Activated CD8-positive, alpha-beta memory T cell treated with anti-CD3 and anti-CD28 coated beads for 24 hours (primary cell): ENCODE measurements at places on chromosomes 5 and 9.

- no peak for DNase-seq
These were observed 726.9 kb downstream of the DNAH5 start for GRCh38 chr5:13217636-13218035.

GRCh38 chr5:126512451-126512850, 82.6 kb downstream of the ALDH7A1 start:
- no peak for DNase-seq

GRCh38 chr5:55218967-55219366, 8.1 kb downstream of the MCIDAS start:
- DNase-seq: no peak

DNA sequence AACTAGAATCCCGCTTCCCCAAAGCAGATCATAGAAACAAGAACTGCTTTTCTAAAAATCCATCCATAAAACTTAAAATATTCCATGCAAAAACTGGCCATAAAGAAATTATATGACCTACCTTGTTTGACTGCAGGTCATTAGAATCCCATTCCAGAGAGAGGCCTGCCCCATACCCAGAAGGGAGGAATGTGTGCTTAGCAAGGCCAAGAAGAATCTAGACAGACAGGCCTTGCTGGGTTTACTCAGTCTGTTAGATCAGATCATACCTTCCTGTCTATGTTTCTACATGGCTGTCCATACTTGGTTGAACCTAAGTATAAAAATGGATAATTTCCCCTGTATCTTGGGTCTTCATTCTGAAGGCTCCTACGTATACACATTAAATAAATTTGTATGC, 358.8 kb upstream of the TRPC7 start:
- DNase-seq: no peak

- no peak for DNase-seq
These were observed 10.8 kb downstream of the NOTCH1 start for GRCh38 chr9:136535070-136535469.

DNA sequence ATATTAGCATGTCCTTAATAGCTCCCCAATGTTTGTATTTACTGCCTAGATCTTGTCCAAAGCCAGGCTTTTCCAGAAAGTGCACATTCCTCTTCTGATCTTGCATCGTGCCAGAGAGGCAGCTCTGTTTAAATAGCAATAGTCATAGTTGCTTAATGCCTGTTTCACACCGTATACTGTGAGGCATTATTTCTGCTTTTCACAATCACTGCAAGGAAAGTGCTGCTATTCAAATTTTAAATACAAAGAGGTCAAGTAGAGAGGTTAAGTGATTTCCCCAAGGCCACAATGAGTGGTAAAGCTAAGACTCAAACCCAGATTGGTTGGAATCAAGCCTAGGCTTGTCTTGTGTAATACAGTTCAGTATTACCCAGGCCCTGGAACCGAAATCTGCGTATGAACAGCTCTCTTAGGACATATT, 153.6 kb downstream of the SNX18 start:
- DNase-seq: no peak

DNA sequence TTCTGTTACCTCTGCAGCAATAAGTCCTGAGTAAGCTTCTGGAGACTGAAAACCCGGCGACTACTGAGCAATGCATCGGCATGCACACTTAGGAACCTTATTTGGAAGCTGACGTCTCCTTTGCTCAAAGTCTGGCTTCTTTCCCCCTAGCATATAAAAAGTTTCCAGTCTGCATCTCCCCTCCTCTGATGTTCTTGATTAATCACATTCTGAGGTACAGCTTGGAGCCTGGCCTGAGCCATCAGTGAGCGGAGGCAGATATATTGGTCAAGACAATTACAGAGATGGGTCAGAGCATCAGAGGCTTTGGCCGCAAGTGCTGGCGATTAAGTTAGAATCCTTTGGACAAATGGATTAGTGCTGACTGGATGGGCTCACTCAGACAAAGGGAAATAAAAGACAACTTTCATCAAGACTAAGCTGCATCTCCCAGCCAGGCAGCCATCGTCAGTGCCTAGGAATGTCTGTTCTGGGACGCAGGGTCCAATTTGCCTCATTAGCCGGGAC, 140.7 kb downstream of the MTX3 start:
- no peak for DNase-seq

- no peak for DNase-seq
These were observed 197.9 kb downstream of the SH3GL2 start for GRCh38 chr9:17776735-17777134.

GRCh38 chr9:35311891-35312639, 150.3 kb downstream of the UNC13B start:
- no peak for DNase-seq

GRCh38 chr5:143892271-143892670, 80.3 kb downstream of the HMHB1 start:
- no peak for DNase-seq

- no peak for DNase-seq
These were observed 1211.1 kb upstream of the CDH18 start for GRCh38 chr5:21199087-21199486.

- DNase-seq: no peak
These were observed 5.9 kb downstream of the ITGA2 start for GRCh38 chr5:52995095-52995494.

DNA sequence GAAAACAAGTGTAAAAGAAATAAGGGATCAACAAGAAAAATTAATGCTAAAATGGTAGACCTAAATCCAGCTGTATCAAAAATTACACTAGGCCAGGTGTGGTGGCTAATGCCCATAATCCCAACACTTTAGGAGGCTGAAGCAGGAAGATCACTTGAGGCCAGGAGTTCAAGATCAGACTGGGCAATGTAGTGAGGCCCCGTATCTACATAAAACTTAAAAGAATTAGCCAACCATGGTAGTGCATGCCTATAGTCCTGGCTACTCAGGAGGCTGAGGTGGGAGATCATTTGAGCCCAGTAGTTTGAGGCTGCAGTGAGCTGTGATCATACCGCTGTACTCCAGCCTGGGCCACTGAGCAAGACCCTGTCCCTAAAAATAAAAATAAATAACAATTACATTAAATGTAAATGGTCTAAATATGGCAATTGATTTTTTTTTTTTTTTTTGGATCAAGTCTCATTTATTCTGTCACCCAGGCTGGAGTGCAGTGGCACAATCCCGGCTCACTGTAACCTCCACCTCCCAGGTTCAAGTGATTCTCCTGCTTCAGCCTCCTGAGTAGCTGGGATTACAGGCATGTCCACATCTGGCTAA, 4.2 kb upstream of the FAM151B start:
- DNase-seq: no peak

DNA sequence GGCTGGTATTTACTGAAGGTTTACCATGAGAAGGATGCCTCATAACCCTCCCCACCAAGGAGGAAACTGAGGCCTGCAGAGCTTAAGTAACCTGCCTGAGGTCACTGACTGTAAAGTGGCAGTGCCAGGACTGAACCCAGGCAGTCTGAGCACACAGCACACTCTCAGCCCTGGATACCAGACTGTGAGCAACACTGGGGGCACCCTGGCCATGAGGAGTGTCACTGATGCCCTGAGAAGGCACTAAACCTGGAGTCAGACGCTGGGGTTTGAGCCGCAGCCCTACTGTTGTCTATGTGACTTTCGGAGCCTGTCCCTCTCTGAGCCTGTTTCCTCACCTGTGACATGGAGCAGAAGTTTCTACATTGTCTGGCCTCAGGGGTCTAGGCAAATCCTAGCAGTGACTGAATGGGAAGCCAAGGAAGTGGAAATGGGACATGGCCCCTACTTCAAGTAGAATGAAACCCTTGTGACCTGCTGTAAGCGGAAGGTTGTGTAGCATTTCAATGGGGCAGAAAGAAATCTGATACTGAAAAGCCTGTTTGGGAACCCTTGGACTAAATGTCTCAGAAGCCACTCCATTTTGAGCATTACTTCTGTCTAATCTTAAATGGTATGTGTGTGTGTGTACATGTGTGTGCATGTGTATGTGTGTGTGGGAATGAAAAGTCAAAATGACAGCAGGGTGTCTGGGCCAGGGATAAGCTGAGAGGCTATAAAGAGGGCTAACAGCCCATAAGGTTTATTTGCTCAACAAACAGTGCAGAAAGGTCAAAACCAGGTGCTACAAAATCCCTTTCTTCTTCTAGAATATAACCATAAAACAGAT, 36.0 kb downstream of the B4GALT1 start:
- DNase-seq: no peak

DNA sequence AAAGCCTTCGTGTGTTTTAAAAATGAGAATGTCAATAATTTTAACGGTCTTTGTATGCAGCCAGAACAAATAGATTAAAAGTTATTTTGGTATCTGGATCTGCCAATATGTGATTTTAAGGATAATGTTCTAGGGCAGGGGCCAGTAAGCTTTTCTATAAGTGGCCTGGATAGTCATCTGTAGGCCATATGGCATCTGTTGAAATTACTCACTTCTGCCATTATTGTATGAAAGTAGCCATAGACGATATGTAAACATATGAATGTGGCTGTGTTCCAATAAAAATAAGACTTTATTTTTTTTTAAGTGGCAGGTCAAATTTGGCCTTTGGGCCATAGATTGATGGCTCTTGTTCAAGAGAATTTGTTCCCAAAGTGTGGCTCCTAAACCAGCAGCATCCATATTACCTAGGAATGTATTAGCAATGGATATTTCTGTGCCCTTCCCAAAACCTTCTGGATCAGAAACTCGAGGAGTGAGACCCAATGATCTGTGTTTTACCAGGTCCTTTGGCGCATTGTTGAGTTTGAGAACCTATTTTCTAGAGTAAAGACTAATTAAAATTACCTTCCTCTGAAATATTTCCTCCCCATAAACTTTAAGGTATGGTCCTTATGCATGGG, 55.9 kb downstream of the C6 start:
- no peak for DNase-seq

DNA sequence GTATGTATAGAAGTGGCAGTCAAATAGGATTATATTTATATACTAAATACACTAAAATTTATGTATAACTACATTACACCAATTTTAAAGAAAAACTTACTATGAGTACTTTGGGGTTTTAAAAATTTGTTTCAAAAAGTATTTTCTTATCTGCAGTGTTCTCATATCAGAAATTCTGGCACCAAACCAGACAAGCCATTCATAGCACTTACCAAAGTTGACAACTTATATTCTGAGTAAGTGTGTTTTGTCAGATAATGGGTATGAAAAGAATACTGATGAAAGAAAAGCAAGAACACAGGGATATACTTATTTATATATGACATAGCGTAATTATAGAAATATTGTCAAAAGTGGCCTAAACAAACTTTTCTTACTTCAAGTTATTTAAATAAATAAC, 67.5 kb downstream of the SPEF2 start:
- DNase-seq: no peak

GRCh38 chr9:34185778-34186551, 7.1 kb downstream of the UBAP1 start:
- DNase-seq: peak; percentile 7

- no peak for DNase-seq
These were observed 282.9 kb downstream of the SLF1 start for GRCh38 chr5:94901191-94901979.

GRCh38 chr9:129235931-129236331, 57.9 kb upstream of the IER5L start:
- peak; percentile 80 for DNase-seq

- no peak for DNase-seq
These were observed 77.0 kb upstream of the PITX1 start for GRCh38 chr5:135110785-135111596.

GRCh38 chr5:10323588-10324488, 16.1 kb upstream of the CMBL start:
- no peak for DNase-seq

DNA sequence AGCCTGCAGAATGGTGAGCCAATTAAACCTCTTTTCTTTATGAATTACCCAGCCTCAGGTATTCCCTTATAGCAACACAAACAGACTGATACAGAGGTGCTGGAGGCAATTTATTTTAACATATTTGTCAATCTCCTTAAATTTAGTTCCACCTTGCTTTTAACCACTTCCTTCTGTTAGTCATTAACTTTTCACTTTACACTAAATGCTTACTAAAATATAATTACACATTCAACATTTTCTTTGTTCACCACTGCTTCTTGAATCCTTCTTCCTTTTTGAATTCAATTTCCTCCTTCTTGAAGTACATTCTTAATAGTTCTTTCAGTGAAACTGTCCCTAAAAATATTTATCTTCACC, 39.4 kb downstream of the LYRM7 start:
- no peak for DNase-seq

- DNase-seq: no peak
These were observed 145.1 kb upstream of the PHYKPL start for GRCh38 chr5:178377583-178378270.
